ENCODE measurements at places on chromosomes 4 and X.

- no peak for DNase-seq
Measured at GRCh38 chr4:26039639-26040359, 125.8 kb downstream of the SMIM20 start.

- no peak for DNase-seq
Measured at GRCh38 chr4:118085700-118086099, 51.4 kb downstream of the NDST3 start.

DNA sequence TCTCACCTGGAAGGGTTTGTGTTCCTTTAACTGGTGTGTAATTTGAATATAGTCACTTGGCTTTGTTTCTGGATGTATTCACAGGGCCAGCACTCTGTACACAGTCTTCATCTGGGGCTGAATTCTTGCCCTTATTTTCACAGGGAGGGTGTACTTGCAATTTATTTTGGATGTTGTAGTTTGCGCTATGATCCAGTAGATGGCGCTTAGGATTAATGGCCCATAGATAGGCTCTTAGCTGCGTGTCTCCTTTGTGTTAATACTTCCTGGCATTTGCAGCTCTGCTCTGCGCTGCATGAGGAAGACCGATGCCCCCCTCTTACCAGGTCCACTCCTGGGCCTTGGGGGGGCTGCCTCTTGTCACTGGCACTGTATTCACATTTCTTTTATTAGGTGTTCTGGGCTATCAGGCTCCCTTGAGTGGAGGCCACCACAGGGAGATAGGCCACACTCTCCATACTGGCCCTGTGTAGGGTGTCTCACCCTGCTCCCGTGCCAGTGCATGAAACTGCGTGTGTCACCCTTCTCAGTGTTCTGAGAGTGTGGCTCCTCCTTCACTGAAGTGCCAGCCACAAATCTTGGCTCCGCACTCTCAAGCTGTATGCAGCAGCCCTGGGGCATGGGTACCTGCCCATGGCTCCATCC lies 562.2 kb downstream of the ZIC3 start:
- peak; percentile 15 for DNase-seq

DNA sequence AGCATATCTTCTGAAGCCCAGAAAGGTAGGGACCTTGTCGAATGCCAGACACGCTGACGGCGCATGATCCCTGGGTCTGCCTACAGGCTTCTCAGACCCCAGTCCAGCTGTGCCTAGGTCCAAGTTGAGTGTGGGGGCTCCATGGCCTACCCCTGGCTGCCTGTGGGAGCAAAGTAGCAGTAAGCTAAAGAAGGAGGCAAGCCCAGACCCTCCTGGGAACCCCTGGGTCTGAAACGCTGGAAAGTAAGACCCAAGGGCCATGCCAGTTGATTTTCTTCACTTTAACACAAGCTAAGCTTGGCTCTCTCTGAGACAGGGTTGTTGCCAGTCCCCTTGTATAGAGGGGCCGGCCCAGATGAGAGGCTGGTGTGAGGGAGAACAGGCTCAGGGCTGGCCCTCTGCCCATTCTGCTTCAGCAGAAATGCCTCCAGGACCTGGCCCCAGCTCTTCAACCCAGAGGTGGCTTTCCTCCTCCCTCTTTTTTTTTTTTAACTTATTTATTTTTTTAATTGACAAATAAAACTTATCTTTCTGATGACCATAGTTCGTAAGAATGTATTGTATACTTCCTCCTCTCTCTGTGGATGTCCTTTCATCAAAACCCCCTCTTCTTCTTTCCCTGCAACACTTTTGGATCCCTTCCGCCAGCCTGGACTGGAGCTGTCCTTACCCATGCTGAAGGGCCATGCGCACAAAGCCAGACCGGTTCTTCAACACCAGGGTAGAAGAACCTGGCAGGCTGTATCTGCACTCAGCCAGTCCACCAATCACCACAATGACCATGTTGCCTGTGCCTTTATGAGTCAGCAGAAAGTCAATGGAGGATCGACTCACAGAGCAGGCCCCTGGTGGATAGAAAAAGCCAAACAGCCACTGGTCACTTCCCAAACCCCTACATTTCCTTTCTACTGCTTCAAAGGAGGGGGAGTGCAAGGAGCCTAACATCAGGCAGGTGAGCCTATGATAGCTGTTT lies 7.1 kb downstream of the AWAT2 start:
- no peak for DNase-seq

DNA sequence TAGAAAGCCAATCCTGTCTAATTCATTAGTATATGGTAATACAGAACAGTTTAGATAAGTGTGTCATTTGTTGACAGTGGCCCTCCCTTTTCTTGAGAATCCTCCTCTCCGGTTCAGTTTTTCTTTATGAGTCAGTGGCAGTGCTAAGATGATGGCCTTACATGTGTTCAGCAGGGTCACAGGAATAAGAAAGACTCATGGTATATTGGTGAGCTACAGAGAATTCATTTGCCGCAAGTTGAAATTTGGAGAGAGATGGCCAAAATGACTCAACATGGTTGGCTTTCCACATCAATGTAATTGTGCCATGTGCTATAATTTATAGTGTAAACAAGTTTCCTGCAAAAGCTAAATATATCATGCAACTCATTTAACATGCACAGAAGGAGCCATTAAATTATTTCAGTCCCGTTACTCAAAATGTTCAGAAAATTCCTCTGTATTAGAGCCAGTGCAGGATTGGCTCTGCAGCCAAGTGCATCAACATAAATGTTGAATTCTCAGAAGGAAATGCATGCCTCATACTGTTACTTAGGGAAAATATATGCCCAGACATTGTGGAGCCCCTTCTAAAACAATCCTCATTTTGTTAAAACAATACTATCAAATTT lies 374.3 kb downstream of the AFF2 start:
- no peak for DNase-seq

- DNase-seq = no peak
Measured at GRCh38 chr4:98664959-98665358, 6.5 kb upstream of the TSPAN5 start.

Data from renal cortical epithelial cell (primary cell).